ENCODE measurements at places on chromosomes 6 and 20. TPM values are rescaled to one million over a fixed set of nuclear protein-coding genes. Genes with fewer than 3 reads are reported as not detected.

ARMC12 gene
- total RNA-seq, result 4.4 TPM

CFAP206 gene
- 10.5 TPM for total RNA-seq

ARG1 gene
- total RNA-seq, result 1.2 TPM

SLC17A1 gene
- 0.51 TPM for total RNA-seq

SLC17A2 gene
- not detected for total RNA-seq

SIRPB2 gene
- 0.36 TPM for total RNA-seq

BPIFB2 gene
- total RNA-seq, result 5.1 TPM

CLPSL2 gene
- not detected for total RNA-seq

ADGRF5 gene
- 16.1 TPM for total RNA-seq

SLC22A2 gene
- not detected for total RNA-seq

- H3K27ac ChIP-seq, result no peak overlapping the region
- no peak for DNase-seq
- H3K36me3 ChIP-seq, result no peaks in the 10 kb centered on the region
- no peak overlapping the region for H3K4me3 ChIP-seq
These were observed 47.8 kb downstream of the ARHGAP40 start for GRCh38 chr20:38649275-38649891.

DNA sequence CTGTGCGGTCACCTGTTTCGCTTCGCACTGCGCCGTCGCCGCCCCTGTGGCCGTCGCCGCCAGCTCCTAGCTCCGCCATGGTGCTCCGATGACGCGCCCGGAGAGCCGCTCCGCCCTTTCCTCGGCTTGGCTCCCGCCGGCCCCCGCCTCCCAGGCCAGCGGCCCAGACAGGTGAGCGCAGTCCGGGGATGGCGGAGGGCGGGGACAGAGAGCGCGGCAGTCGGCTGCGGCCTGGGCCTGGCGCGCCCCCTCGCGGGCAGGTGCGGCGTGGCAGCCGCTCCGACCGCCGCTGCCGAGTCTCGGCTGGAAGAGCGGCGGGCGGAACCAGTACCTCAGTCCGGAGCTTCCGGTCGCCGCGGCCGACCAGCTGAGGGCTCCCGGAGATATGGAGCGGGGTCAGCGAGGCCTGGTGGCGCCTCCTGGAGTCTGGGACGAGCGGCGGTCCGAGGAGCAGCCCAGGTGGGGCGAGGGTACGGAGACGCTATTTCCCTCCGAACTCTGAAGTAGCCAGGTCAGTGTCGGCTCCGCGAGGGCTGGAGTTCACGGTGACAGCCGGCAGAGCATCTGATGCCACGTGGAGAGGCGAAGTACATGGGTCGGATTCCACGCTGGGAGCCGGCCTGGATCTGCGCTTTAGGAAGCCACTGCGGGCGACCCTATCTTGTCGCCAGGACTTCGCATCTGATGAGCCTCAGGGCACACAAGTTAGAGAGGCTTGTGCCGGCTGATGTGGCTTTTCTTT is at the start of gene MAP7:
TSS of gene MAP7 (minus strand) at position 93 of the 742 bp plus-strand sequence. CDS start at position 79, 14 bp downstream.
- no peaks in the 10 kb centered on the region for H3K27me3 ChIP-seq
- H3K4me3 ChIP-seq, result peak within 1 kb of the TSS; percentile 72
- peak within 1 kb of the TSS; percentile 90 for H3K27ac ChIP-seq

DNA sequence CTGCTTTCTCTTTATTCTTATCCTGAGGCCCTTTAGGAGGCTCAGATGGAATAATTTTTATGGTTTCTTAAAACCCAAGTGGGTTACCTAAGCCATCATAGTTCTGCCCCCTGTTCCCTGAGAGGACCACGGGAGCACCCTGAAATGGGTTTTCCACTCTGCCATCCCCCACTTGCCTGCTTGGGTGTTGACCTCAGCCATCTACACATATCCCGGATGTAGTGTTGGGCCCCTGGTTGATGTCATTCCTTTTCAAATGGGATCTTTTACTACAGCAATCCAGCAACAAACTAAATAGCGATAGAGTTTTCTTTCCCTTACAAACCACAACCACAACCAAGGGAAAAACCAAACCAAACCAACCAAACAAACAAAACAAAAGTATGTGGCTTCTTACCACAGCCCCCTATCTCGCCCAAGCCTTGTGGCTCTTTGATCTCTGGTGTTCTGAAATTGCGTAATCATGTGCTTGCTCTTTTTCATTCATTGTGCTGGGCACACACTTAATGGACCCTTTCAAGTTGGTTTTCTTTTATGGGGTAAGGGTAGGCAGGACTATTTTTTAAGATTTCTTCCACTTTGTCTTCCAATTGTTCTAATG is 154.9 kb downstream of the ESR1 start:
- no peaks in the 10 kb centered on the region for H3K36me3 ChIP-seq
- DNase-seq, result no peak
- H3K27me3 ChIP-seq, result no peaks in the 10 kb centered on the region
- H3K4me3 ChIP-seq, result no peak overlapping the region
- H3K4me1 ChIP-seq, result no peaks in the 10 kb centered on the region
- H3K27ac ChIP-seq, result no peak overlapping the region

DNA sequence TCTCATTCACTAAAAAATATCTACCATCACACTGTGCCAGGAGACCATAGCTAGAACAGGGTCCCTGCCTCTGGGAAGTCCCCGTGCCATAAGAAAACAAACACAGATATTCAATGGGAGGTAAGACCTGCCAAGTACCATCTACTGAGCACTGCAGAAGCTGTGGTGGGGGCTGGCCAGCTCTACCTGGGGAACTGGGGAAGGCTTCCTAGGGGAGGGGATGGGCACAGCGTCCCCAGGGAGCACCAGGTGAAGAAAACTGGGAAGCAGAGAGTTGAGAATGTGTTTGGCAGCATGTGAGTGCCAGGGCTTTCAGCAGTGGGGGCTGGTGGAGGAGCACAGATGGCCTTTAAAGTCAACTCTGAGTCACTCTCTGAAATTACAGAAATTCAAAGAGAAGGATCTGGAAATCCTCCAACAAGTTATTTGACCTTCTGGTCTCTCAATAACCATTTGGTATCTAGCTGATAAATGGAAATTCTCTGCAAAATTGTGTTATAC is 85.2 kb downstream of the SHLD1 start:
- no peak for DNase-seq
- no peak overlapping the region for H3K4me3 ChIP-seq
- H3K27me3 ChIP-seq, result no peaks in the 10 kb centered on the region
- H3K4me1 ChIP-seq, result peaks cover 5% of the 10 kb centered on the region
- H3K36me3 ChIP-seq, result no peaks in the 10 kb centered on the region

- H3K4me3 ChIP-seq, result no peak overlapping the region
- DNase-seq, result no peak
- H3K36me3 ChIP-seq, result no peaks in the 10 kb centered on the region
- H3K4me1 ChIP-seq, result no peaks in the 10 kb centered on the region
- no peak overlapping the region for H3K27ac ChIP-seq
- H3K27me3 ChIP-seq, result no peaks in the 10 kb centered on the region
These were observed 5.0 kb upstream of the HSPA12B start for GRCh38 chr20:3727401-3728021.

DNA sequence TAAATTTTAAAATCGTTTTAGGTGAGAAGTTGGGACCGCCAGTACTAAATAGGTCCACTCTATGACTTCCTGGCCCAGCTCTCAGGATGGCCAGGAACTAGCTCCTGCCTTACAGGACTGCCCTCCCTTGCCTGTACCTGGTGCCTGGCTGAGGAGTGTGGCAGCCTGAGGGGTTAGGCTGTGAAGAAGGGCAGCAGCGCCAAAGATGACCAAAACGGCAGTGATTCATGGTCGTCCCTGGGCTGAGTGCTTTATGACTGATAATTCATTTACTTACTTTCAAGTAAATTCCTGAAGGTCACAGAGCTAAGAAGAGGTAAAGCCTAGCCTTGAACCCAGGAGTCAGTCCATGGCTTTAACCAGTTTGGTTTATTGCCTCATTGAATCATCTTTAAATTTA is 22.1 kb downstream of the STK35 start:
- no peak for DNase-seq
- H3K27ac ChIP-seq, result no peak overlapping the region
- no peaks in the 10 kb centered on the region for H3K36me3 ChIP-seq
- no peaks in the 10 kb centered on the region for H3K4me1 ChIP-seq

DNA sequence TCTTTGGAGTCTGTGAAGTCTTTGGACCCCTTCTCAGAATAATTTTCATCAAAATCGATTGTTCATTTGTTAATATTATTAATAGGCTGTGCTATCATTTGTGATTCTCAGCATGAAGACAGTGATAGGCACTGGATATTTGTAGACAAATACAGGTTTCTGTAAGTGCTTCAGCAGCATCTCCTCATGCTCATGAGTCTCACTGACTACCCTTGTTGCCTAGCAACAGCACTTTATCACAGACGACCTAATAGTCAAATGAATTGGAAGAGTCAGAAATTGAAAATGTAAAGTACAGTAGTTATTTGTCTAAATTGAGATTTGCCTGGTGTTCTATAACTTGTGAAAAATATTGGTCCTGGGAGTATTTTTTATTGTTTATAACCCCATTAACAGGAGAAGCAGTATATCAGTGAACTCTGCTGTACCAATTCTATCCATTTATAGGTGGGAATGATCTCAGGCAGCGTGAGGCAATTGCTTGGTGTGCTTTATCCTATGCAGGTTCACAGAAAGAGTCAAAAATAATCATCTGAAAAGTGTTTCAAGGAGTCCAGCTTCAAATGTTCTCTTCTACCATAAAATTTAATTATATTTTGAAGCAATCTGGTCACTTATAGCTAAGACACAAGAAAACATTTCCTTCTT is 684.6 kb downstream of the RFPL4B start:
- DNase-seq, result no peak
- no peaks in the 10 kb centered on the region for H3K27me3 ChIP-seq
- H3K4me3 ChIP-seq, result no peak overlapping the region

- H3K4me1 ChIP-seq, result peaks cover 3% of the 10 kb centered on the region
- no peaks in the 10 kb centered on the region for H3K27me3 ChIP-seq
- H3K27ac ChIP-seq, result peak overlapping the region; percentile 75
These were observed 374 bp upstream of the ABCC10 start for GRCh38 chr6:43426928-43427405.

- no peaks in the 10 kb centered on the region for H3K4me1 ChIP-seq
- no peaks in the 10 kb centered on the region for H3K27me3 ChIP-seq
- DNase-seq, result no peak
- no peak overlapping the region for H3K27ac ChIP-seq
- no peaks in the 10 kb centered on the region for H3K36me3 ChIP-seq
These were observed 521.6 kb upstream of the ZNF337 start for GRCh38 chr20:26218301-26218700.

- H3K27me3 ChIP-seq, result no peaks in the 10 kb centered on the region
- no peak overlapping the region for H3K4me3 ChIP-seq
- DNase-seq, result no peak
- H3K4me1 ChIP-seq, result no peaks in the 10 kb centered on the region
- H3K27ac ChIP-seq, result no peak overlapping the region
- no peaks in the 10 kb centered on the region for H3K36me3 ChIP-seq
These were observed 213.6 kb upstream of the DTNBP1 start for GRCh38 chr6:15876406-15876805.

DNA sequence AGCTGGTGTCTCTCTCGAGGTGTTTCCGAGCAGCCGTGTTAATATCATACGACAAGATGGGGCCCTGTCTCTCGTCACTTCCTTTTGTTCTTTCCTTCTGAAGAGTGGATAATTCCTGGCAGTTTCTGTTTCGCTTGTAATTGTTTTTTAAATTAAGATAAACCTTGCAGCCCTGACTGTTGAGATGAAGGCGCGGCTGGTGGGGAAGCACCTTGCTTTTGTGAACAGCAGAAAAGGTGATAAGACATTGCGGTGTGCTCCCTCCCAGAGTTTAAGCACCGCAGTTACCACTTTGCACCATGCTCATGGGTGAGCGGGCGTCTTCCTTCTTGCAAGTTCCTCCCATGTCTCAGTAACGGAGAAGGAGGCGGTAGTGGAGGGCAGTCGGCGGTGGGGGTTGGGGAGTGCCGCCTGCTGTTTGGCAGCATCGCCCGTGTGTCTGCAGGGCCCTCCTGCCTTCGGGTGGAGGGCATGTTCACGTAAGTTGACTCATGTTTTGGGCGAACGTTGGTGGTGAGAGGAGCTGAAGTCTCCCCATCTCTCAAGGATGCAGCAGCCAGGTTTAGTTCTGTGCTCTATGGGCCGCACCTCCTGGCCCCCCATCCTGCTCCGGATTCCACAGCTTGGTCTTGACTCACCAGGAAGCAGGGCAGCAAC is 345.9 kb downstream of the TAF4 start:
- no peaks in the 10 kb centered on the region for H3K4me1 ChIP-seq
- no peak overlapping the region for H3K27ac ChIP-seq
- no peaks in the 10 kb centered on the region for H3K27me3 ChIP-seq
- H3K36me3 ChIP-seq, result no peaks in the 10 kb centered on the region
- no peak overlapping the region for H3K4me3 ChIP-seq

- H3K4me3 ChIP-seq, result no peak overlapping the region
- H3K27ac ChIP-seq, result no peak overlapping the region
- H3K27me3 ChIP-seq, result no peaks in the 10 kb centered on the region
These were observed 66.8 kb downstream of the PPP1R3G start for GRCh38 chr6:5151955-5152401.

GRCh38 chr20:64055893-64056638 is 6.6 kb upstream of the SOX18 start:
- H3K36me3 ChIP-seq, result no peaks in the 10 kb centered on the region
- H3K27me3 ChIP-seq, result peaks cover 9% of the 10 kb centered on the region
- H3K27ac ChIP-seq, result no peak overlapping the region
- no peak for DNase-seq
- peaks cover 6% of the 10 kb centered on the region for H3K4me1 ChIP-seq

DNA sequence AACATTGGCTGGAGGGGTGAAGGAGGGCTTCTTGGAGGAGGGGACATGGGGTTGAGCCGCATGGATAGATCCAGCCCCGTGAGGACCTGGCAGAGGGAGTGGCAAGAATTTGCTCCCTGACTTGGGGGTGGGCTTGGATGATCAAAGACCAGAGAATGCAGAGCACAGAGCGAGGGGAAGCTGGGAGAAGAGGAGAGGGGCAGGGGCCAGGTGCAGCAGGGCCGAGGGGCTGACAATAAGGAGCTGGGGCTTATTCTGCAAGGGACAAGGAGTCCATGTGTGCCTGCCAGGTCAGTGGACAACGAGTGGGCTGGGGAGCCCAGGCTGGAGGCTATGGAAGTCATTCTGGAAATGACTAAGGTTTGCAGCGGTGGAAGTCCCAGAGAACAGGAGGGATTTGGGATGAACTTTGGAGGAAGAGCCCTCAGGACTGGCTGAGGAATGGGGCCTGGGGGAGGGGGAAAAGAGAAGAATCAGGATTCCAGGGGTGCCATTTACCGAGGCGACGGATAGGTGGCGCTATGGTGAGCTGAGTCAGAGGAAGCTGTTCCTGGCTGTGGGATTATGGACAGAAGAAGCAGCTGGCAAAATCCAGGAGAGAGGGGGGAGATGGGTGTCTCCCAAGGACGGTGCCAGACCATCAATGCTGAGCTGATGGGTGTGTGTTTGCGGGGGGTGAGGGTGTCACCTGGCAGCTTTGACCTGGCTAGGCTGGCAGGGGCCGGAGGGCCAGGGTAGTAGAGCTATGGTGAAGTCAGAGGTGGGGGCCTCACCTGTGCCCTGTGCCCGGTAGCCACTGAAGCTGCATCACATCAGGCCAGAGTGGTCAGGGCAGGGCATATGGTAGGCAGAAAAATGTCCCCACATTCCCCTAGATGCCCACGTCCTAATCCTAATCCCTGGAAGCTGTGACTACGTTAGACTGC is 7.8 kb downstream of the KCNG1 start:
- H3K36me3 ChIP-seq, result no peaks in the 10 kb centered on the region
- H3K27ac ChIP-seq, result no peak overlapping the region
- peak; percentile 38 for DNase-seq
- no peaks in the 10 kb centered on the region for H3K27me3 ChIP-seq
- H3K4me1 ChIP-seq, result no peaks in the 10 kb centered on the region

GRCh38 chr20:57080796-57081195 is 185.6 kb downstream of the BMP7 start:
- H3K36me3 ChIP-seq, result no peaks in the 10 kb centered on the region
- no peaks in the 10 kb centered on the region for H3K27me3 ChIP-seq
- no peaks in the 10 kb centered on the region for H3K4me1 ChIP-seq
- no peak overlapping the region for H3K27ac ChIP-seq
- H3K4me3 ChIP-seq, result no peak overlapping the region
- DNase-seq, result no peak

- H3K27me3 ChIP-seq, result no peaks in the 10 kb centered on the region
- no peak for DNase-seq
- H3K36me3 ChIP-seq, result no peaks in the 10 kb centered on the region
- no peaks in the 10 kb centered on the region for H3K4me1 ChIP-seq
- H3K27ac ChIP-seq, result no peak overlapping the region
These were observed 132.0 kb downstream of the CDK19 start for GRCh38 chr6:110683241-110683640.

All from prostate gland (tissue), 2 donors.